ENCODE measurements at places on chromosomes 6 and 20. TPM values are rescaled to one million over a fixed set of nuclear protein-coding genes. Genes with fewer than 3 reads are reported as not detected.

Gene DDO
- total RNA-seq: 3.3 TPM

Gene SIGLEC1
- total RNA-seq: 3.0 TPM

Gene FNDC11
- 0.97 TPM for total RNA-seq

Gene OPN5
- total RNA-seq: not detected

Gene HCRTR2
- total RNA-seq: not detected

Gene GCNT2
- total RNA-seq: 13.8 TPM

Gene FAM83C
- total RNA-seq: not detected

Gene COL11A2
- 1.3 TPM for total RNA-seq

Gene TRIM40
- not detected for total RNA-seq

Gene SLC17A1
- not detected for total RNA-seq

Gene PRKN
- 11.2 TPM for total RNA-seq

Gene CST4
- total RNA-seq: not detected

Gene AIF1
- 370 TPM for total RNA-seq

Gene PAX1
- total RNA-seq: not detected

Gene COL9A3
- 11.3 TPM for total RNA-seq

Gene DOK5
- total RNA-seq: not detected

Gene RCAN2
- total RNA-seq: 12.5 TPM

Gene KCNS1
- not detected for total RNA-seq

Gene ABHD12
- 21.5 TPM for total RNA-seq
